Stimulated activated CD4-positive, alpha-beta T cell treated with anti-CD3 and anti-CD28 coated beads, TNF-alpha, amount 100 ng/mL, for 4 hours (primary cell): ENCODE measurements at places on chromosomes 6 and 20.

- DNase-seq = no peak
These were observed 14.9 kb upstream of the TTPAL start for GRCh38 chr20:44460795-44461141.

DNA sequence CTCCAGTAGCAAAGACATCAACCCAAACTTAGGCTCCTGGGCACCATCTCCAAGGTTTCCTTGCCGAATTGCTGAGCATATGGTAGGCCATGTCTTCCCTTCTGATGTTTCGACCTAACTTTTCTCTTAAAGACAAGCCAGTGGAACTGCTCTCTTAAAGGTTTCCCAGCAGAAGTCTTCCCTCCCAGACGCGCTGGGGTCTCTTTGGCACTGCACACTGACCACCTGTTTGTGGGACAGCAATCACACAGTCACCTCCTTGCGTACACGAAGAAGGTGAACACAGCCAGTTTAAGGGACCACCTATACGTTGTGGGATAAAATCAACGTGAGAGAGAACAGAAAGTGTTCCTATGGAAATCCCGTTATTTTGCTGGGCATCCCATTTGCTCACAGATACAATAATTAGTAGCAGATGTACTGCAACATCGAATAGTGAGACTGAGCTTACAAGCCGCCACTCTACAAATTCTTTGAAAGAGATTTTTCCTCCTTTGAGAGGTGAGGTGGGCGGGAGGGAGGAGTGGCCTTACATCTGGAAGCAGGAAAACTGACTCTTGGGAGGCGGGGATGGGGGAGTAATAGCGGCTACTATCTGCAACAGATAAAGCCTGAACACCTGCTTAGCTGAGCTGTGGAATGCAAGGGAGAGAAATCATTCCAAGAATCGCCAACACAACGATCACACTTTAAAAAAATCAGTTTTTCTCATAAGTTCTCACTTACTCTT is 9.9 kb downstream of the GRIK2 start:
- no peak for DNase-seq

DNA sequence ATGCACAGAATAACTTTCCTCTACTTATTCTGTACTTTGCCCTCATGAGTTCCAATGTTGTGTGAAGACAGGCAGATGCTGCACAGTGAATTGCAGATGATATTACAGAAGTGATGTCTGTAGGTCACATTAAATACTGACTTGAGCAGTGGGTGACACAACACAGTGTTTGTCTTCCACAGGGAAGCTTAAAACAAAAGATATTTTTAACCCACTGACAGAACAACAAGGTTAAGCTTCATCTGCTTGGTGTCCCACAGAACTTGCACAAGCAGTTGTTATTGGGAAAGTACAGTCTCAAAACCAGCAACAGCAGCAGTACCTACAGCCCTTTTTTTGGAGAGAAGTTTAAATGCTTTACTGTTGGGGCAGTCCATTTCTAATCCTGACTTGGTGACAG is 10.5 kb downstream of the SUMO4 start:
- DNase-seq = no peak

DNA sequence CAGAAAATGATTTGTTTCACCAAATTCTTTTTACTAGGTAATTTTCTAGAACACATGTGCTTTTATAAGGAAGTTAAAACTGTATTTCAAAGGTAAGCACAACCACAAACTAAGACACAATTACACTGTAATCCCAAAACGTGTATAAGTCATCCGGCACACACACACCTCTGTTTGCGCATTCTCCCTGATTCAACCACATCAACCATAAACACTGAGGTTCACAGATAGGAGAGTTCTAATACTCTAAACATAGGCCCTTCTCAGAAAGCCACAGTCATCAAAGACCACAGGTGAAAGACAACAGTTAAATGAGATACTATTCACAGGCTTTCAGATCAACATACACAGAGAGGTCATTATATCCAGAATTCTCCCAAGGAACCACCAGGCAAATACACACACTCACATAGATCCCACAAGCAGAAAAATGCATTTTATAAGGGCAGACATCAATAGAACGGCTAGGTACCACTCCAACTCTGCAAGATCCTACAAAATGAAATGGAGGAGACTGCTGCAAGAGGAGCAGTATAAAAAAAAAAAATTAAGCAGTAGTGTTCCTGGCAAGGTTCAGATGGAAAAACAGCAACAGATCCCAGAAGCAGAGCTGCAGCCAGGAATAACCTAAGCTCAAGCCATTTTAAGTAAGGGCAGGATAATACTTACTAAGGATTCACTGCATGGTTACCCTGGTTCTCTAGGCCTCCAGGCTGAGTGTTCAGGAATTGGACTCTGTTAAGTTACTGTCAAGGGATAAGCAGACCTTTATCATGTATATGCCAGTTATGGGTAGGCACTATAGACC is 6.6 kb upstream of the FBXO9 start:
- no peak for DNase-seq

- DNase-seq = no peak
These were observed 1.7 kb downstream of the CABLES2 start for GRCh38 chr20:62405108-62405980.

DNA sequence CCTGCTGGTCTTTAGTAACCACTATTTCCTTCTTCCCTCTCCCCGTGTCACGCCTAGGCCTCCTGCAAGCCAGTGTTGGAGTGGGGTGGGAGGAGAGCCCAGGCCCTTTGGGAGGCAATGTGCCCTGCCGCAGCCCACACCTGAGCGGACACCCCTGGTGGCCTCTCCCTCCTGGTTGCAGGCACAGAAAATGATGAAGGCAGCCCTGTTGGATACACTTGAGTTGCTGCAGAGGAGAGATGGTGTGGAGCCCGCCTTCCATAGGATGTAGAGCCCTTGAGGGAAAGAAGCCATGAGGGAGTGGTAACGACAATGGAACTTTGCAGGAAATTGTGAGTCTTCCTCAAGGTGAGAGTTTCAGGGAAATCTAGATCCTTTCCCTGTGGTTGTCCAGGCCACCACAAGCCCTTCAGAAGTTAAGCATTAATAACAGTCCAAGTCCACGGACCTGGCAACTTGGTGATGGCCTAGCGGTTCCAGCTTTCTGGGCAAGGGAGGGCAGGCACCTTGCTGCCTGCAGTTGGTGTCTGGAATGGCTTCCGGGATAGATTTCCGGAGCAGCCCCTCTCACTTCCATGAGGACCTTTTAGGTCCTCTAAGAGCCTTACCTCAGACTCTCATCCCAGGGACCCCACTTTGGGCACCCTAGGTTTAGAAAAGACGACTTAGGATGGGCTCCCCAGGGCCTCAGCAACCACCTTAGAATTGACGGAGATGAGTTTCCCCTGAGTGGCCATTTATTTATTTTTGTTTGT is 67.3 kb upstream of the NXT1 start:
- no peak for DNase-seq
